ENCODE measurements at places on chromosomes 1 and 21. TPM values are rescaled to one million over a fixed set of nuclear protein-coding genes. Genes with fewer than 3 reads are reported as not detected.
A peak's percentile ranks its signal among the peaks of the same experiment; 100 is the strongest.

- peak; percentile 88 for DNase-seq
- peaks cover 12% of the 10 kb centered on the region for H3K4me1 ChIP-seq
- H3K4me3 ChIP-seq = no peak overlapping the region
- H3K27ac ChIP-seq = peak overlapping the region; percentile 84
- H3K27me3 ChIP-seq = no peaks in the 10 kb centered on the region
These were observed 59.1 kb downstream of the CAMK2N1 start for GRCh38 chr1:20426923-20427322.

The ZBTB17 gene
- total RNA-seq = 54.3 TPM

The EXOSC10 gene
- 26.2 TPM for total RNA-seq

DNA sequence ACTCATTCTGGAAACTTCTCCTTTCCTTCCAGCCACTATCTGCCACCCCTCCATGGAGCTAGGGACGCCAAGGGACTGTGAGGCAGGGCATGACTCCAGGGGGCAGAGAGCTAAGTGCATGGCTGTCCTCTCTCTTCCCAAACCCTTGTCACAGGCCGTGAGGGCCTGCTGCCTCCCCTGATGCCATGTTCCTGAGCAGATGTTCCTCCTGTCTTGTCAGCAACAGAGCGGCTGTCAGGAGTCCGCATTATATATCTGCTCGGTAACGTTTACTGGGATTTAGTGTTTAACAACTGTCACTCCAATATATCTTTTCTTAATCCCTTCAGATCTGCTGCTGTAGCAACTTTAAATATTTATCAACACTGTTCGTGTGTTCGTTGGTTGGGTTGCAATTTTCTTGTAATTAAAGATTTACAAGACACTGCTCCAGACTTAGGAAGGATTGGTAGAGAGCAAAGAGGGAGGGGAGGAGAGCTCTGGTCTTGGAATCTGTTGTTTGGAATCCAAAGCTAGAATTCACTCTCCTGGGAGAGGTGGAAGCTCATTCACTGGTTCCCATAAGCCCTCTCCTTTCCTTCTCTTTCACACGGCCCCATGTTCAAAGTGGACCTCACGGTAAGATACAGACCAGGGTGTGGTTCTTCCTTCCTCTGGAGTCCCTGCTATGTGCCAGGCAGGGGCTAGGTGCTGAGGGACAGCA is 76.2 kb downstream of the MDM4 start:
- no peak for DNase-seq
- H3K36me3 ChIP-seq = no peaks in the 10 kb centered on the region
- peaks cover 7% of the 10 kb centered on the region for H3K4me1 ChIP-seq
- H3K27ac ChIP-seq = no peak overlapping the region
- H3K4me3 ChIP-seq = no peak overlapping the region

The MOB3C gene
- 12.1 TPM for total RNA-seq

The CRP gene
- not detected for total RNA-seq

GRCh38 chr1:24558455-24558854 is 2.6 kb downstream of the NCMAP start:
- H3K4me3 ChIP-seq = no peak overlapping the region
- H3K27ac ChIP-seq = no peak overlapping the region
- no peak for DNase-seq
- no peaks in the 10 kb centered on the region for H3K4me1 ChIP-seq
- H3K36me3 ChIP-seq = no peaks in the 10 kb centered on the region

GRCh38 chr1:155170101-155170785 is 2.9 kb downstream of the KRTCAP2 start:
- H3K4me3 ChIP-seq = no peak overlapping the region
- H3K36me3 ChIP-seq = peaks cover 2% of the 10 kb centered on the region
- peaks cover 12% of the 10 kb centered on the region for H3K4me1 ChIP-seq

DNA sequence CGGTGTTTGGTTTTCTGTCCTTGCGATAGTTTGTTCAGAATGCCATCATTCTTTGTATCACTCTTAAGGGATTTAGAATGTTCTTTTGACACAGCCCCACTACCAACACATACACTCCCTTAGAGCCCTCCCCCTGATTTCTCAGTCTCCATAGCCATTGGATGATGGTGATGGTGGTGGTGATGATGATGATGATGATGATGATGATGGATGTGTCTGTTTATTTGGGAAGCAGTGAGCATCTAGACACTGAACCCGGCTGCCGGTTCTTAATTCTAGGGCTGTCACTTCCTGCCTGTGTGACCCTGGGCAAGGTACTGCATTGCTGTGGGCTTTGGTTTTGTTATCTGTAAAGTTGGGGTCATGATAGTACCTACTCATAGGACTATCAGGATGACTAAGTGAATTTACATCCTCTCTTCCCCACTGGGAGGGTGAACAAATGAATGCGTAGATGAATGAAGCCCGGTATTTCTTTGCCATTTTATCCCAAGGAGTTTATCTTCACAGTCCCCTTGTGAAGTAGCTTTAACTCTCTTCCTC is 100.7 kb downstream of the HUNK start:
- no peaks in the 10 kb centered on the region for H3K4me1 ChIP-seq
- H3K36me3 ChIP-seq = no peaks in the 10 kb centered on the region
- H3K27ac ChIP-seq = no peak overlapping the region
- no peaks in the 10 kb centered on the region for H3K27me3 ChIP-seq

The OR2L3 gene
- total RNA-seq = not detected

DNA sequence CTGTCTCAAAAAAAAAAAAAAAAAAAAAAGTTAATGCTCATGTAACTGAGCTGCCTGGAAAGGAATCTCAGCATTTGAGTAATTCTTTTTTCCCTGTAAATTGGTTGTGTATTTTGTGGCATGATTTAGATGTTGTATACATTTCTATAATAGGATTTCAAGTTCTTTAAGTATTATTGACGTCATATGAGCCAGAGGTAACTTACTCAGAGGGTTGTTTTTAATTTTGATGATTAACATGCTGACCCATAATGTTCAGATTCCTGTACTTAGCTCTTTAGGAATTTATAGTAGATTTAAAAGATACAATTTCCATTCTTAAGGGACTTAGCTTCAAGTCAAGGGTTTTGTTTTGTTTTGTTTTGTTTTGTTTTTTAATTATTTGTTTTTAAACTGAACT is 120.4 kb downstream of the CACHD1 start:
- H3K36me3 ChIP-seq = no peaks in the 10 kb centered on the region
- H3K27me3 ChIP-seq = no peaks in the 10 kb centered on the region
- no peak overlapping the region for H3K27ac ChIP-seq
- DNase-seq = no peak

- no peaks in the 10 kb centered on the region for H3K36me3 ChIP-seq
- H3K4me1 ChIP-seq = no peaks in the 10 kb centered on the region
- no peak overlapping the region for H3K27ac ChIP-seq
- DNase-seq = no peak
- H3K27me3 ChIP-seq = no peaks in the 10 kb centered on the region
- no peak overlapping the region for H3K4me3 ChIP-seq
These were observed 39.4 kb downstream of the PGBD5 start for GRCh38 chr1:230386637-230387262.

GRCh38 chr1:67939942-67940341 is 106.7 kb upstream of the GNG12 start:
- no peak for DNase-seq
- H3K4me3 ChIP-seq = no peak overlapping the region
- no peaks in the 10 kb centered on the region for H3K27me3 ChIP-seq
- H3K36me3 ChIP-seq = no peaks in the 10 kb centered on the region
- H3K4me1 ChIP-seq = peaks cover 4% of the 10 kb centered on the region

The GJA9 gene
- total RNA-seq = not detected

GRCh38 chr1:223224465-223224864 is 81.4 kb upstream of the TLR5 start:
- H3K27me3 ChIP-seq = peaks cover 3% of the 10 kb centered on the region
- no peaks in the 10 kb centered on the region for H3K36me3 ChIP-seq
- H3K27ac ChIP-seq = no peak overlapping the region
- no peak overlapping the region for H3K4me3 ChIP-seq
- DNase-seq = no peak
- no peaks in the 10 kb centered on the region for H3K4me1 ChIP-seq

GRCh38 chr21:42414928-42415769 is 11.4 kb downstream of the UBASH3A start:
- peaks cover 3% of the 10 kb centered on the region for H3K27me3 ChIP-seq
- peak; percentile 3 for DNase-seq
- no peak overlapping the region for H3K4me3 ChIP-seq
- H3K4me1 ChIP-seq = no peaks in the 10 kb centered on the region
- no peaks in the 10 kb centered on the region for H3K36me3 ChIP-seq

The KRTAP11-1 gene
- not detected for total RNA-seq

DNA sequence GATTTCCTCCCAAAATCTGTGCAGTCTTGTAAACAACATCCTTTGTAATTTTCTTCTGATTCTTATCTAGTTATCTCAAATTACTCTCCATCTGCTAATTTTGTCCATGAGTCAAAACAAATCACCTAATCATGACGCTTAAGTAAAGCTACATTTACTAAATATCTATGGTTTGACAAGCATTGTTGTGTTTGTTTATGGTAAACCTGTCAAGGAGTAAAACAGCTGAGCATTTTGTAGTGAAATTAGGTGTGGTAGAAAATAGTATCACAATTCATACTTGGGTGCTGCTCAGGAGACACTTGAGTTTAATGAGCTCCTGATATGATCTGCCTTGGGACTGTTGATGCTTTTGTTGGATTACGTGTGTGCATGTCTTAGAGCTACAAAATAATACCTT is 11.6 kb downstream of the TIPRL start:
- H3K4me3 ChIP-seq = no peak overlapping the region
- DNase-seq = no peak
- H3K27me3 ChIP-seq = no peaks in the 10 kb centered on the region

DNA sequence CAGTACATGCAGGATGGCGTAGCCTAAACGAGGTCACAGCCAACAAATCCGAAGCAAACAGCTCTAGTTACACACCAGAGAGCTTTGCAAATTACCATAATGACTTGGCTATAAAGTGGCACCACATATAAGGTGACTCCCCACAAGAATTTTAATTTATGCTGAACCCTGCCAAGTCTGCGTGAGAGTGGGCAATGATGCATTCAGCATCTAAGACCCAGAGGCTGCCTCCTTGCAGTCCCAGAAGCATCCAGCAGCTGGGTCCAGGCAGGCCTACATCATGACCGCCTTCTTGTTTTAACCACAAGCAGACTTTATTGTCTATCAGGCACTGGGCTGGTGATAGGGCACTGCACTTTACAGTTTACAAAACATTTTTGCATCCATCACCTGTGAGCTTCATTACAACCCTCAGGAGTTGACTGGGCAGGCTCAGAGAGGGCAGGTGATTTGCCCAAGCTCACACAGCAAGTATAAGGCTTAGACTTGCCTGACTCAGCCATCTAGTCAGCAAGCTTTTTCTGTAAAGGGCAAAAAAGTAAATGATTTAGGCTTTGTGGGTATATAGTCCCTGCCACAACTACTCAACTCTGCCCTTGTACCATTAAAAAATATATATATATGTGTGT is 134.6 kb downstream of the GLIS1 start:
- no peak overlapping the region for H3K4me3 ChIP-seq
- DNase-seq = no peak
- no peaks in the 10 kb centered on the region for H3K4me1 ChIP-seq

GRCh38 chr1:33459691-33460090 is 12.8 kb upstream of the ZSCAN20 start:
- no peaks in the 10 kb centered on the region for H3K27me3 ChIP-seq
- no peak overlapping the region for H3K4me3 ChIP-seq
- H3K4me1 ChIP-seq = peaks cover 13% of the 10 kb centered on the region

- no peak overlapping the region for H3K27ac ChIP-seq
- H3K36me3 ChIP-seq = no peaks in the 10 kb centered on the region
- DNase-seq = no peak
- H3K4me3 ChIP-seq = no peak overlapping the region
- H3K27me3 ChIP-seq = no peaks in the 10 kb centered on the region
These were observed 104.8 kb downstream of the HLX start for GRCh38 chr1:220983877-220984635.

- no peaks in the 10 kb centered on the region for H3K36me3 ChIP-seq
- no peak overlapping the region for H3K4me3 ChIP-seq
- no peaks in the 10 kb centered on the region for H3K4me1 ChIP-seq
- DNase-seq = no peak
These were observed 44.0 kb upstream of the GJB5 start for GRCh38 chr1:34710812-34711211.

DNA sequence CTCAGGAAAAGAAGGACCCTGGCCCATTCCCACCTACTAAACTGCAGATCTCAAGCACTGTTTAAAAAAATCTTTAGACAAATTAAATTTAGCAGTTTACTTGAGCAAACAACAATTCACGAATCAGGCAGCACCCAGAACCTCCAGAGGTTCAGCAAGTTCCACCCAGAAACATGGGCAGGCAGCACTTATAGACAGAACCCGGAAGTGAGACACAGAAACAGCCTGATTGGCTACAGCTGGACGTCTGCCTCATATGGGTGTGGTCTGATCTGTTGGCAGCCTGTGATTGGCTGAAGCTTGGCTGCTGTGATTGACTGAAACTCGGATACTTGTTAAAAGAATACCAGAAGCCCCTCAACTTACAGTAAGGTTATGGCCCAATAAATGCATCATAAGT is 34.7 kb upstream of the COL6A2 start:
- H3K4me3 ChIP-seq = no peak overlapping the region
- peaks cover 44% of the 10 kb centered on the region for H3K4me1 ChIP-seq
- no peaks in the 10 kb centered on the region for H3K27me3 ChIP-seq
- no peaks in the 10 kb centered on the region for H3K36me3 ChIP-seq

- no peak overlapping the region for H3K4me3 ChIP-seq
- no peaks in the 10 kb centered on the region for H3K27me3 ChIP-seq
- peaks cover under 1% of the 10 kb centered on the region for H3K4me1 ChIP-seq
- H3K36me3 ChIP-seq = no peaks in the 10 kb centered on the region
These were observed 101.9 kb upstream of the USP24 start for GRCh38 chr1:55316947-55317662.

DNA sequence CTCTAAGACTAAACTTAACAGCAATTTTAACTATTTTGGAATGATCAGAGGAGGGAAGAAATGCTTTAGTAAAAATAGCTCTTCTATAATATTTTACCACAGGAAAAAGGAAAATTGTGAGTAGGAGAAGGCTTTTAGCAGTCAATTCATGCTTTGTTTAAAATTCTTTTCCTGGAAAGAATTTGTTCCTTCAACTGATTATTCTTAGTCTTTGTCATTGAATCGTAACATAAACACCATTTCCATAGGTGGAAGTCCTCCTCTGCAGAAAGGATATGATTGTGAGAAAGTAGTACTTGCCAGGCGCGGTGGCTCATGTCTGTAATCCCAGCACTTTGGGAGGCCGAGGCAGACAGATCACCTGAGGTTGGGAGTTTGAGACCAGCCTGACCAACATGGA is 11.9 kb upstream of the ACTA1 start:
- DNase-seq = no peak
- peaks cover 2% of the 10 kb centered on the region for H3K4me1 ChIP-seq
- H3K27me3 ChIP-seq = no peaks in the 10 kb centered on the region
- no peak overlapping the region for H3K4me3 ChIP-seq

The GPR61 gene
- total RNA-seq = 0.26 TPM

The SEMA4A gene
- total RNA-seq = 0.77 TPM

The LCE1F gene
- not detected for total RNA-seq

The BSND gene
- not detected for total RNA-seq

The LRRC53 gene
- not detected for total RNA-seq

- no peaks in the 10 kb centered on the region for H3K4me1 ChIP-seq
- H3K27ac ChIP-seq = no peak overlapping the region
- DNase-seq = no peak
- H3K27me3 ChIP-seq = no peaks in the 10 kb centered on the region
These were observed 14.2 kb downstream of the KCNAB2 start for GRCh38 chr1:6059866-6060265.

The KCNAB2 gene
- 2.3 TPM for total RNA-seq

All from fibroblast of lung (primary cell).